ENCODE measurements at places on chromosomes 2 and 18.

DNA sequence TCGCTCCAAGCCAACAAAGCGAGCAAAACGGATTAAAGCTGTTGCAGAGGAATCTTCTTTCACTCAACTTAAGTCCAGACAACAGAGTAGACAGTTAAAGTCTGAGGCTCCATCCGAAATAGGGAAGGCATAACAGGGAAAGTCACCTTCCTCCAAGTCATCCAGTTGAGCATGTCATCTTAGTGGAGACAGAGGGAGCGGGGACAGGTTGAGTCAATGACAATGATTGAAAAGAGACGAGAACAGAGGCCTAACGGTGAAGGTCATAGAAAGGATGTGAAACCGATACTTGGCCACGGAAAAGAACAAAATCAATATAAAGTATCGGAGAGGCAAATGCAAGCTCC is 455 bp downstream of the C18orf32 start:
- DNase-seq: no peak

GRCh38 chr2:57111531-57111930 is 927.7 kb downstream of the CCDC85A start:
- no peak for DNase-seq

DNA sequence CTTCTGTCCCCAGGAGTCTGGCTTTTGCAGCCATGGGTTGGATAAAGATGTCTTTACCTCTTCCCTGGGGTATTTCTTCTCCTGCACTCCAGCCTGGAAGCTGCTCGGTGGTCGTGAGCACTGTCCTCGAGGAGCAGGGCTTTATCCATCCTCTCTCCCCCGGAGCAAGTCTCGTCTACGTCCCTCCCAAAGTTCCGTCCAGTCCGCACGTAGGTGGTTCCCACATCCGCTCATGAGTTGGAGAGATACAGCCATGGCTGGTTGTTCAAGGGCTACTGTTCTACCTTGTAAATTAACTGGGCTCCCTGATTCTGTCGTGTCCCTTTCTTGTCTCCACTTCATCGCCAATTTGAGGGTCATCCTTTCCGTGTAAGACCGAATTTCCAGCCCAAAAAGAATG is 47.1 kb downstream of the TRAPPC12 start:
- DNase-seq: no peak

- DNase-seq: no peak
Measured at GRCh38 chr18:10946058-10946457, 203.3 kb downstream of the PIEZO2 start.

DNA sequence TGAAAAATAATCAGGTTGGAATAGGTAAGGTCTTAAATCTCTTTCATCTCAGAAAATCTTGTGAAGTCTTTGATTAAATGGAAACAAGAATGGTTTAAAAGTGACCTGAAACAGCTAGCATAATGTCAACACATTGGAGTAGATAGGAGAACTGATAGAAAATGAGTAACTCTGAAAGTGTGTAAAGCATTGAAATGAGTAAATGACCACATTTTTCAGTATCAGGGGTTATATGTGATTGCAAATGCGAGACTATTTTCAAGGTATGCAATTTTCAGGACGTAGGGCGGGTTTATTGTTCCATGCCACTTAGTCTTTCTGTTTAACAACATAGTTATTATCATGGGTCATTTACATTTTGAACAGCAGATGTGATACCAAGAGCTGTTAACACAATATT is 1383.2 kb downstream of the LRP1B start:
- no peak for DNase-seq

DNA sequence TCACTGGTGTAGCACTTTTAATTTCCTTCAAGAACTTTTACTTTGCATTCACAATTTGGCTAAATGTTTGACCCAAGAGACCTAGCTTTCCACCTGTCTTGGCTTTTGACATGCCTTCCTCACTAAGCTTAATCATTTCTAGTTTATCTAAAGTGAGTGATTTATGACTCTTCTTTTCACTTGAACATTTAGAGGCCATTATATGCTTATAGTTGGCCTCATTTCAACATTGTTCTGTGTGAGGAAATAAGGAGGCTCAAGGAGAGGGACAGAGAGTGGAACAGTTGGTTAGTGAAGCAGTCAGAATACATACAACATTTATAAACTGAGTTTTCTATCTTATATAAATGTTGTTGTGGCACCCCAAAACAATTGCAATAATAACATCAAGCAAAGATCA is 489.3 kb upstream of the CDH2 start:
- peak; percentile 17 for DNase-seq

DNA sequence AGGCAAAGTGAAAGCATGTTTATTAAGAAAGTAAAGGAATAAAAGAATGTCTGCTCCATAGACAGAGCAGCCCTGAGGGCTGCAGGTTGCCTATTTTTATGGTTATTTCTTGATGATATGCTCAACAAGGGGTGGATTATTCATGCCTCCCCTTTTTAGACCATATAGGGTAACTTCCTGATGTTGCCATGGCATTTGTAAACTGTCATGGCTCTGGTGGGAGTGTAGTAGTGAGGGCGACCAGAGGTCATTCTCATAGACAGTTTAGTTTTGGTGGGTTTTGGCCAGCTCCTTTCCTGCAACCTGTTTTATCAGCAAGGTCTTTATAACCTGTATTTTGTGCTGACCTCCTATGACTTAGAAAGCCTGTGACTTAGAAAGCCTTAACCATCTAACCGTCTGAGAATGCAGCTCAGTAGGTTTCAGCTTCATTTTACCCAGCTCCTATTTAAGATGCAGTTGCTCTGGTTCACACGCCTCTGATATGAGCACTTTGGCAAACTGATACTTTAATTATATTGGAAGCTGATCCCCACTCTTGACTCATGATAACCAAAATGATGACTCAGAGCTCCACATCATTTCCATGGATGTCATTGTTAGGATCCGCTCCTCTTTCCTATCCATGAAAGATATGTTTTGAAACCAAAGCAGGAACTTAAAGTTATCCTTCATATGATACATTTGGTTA is 14.5 kb upstream of the ERMN start:
- DNase-seq: peak; percentile 57

DNA sequence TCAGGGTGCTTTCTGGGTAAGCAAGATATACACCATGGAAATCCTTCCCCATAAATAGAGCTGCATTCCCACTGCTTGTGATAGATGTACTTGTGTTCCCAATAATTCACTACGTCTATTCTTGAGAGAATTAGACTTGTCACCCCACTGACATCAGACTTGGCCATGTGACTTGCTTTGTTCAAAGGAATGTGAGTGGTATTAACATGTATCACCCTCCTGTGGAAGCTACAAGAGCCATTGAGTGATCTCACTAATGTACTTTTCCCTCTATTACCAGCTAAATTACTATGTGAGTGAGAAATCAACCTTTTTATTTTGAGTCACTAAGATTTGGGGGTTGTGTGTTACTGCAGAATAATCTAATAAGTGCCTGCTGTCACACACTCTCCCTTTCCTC is 176.0 kb downstream of the CCDC178 start:
- no peak for DNase-seq

- DNase-seq: no peak
Measured at GRCh38 chr2:127712999-127713398, 11.7 kb downstream of the SFT2D3 start.
